ENCODE measurements at places on chromosomes 4 and X. TPM values are rescaled to one million over a fixed set of nuclear protein-coding genes. Genes with fewer than 3 reads are reported as not detected.

DNA sequence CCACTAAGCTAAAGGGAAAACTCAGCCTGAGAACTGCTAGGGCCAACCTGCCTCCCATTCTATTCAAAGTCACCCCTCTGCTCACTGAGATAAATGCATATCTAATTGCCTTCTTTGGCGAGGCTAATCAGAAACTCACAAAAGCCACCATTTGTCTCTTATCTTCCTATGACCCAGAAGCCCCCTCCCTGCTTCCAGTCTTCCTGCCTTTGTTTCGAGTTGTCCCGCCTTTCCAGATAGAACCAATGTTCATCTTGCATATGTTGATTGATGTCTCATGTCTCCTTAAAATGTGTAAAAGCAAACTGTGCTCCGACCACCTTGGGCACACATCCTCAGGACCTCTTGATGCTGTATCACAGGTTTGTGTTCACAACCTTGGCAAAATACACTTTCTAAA is 459.8 kb downstream of the FSTL5 start:
- no peak for DNase-seq

GRCh38 chr4:55608591-55608990 is 16.5 kb upstream of the PDCL2 start:
- DNase-seq = no peak

DNA sequence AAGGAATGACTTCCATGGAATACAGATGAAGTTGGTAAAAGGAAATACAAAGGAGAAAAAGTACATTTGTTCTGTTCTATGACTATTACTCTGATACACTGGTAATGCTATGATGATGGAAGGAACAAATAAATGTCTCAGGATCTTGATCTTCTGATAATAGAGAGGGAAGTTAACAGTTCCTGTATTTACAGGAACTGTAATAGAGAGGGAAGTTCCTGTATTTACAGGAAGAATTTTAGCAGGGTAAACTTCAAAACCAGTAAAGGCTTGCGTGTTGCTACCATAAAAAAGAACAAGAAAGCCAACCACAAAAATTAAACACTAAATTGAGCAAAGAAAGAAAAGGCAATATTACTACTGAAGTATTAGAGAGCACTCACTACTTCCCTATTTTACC is 91.7 kb upstream of the HPGD start:
- DNase-seq = no peak

GRCh38 chr4:62644372-62644771 is 1444.2 kb downstream of the ADGRL3 start:
- no peak for DNase-seq

GRCh38 chr4:42331914-42332368 is 65.3 kb upstream of the SHISA3 start:
- DNase-seq = no peak

DNA sequence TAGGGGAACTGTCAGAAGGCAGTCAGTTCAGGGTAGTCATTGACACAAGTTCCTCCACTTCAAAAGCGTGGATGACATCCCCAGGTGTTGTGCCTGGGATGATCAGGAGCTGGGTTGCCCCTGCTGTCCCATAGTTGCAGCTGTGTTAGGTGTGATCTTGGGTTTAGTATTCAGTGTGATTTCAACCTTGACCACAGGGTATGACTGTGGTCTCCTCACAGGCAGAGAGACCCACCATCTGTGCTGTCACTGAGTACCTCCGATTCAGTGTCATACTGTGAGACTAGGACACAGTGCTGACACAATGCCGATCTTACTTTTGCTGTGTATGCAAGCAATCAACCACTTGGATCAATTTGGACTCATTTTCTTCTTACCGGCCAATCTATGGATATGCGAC is 25.2 kb downstream of the FOXR2 start:
- DNase-seq = no peak

GRCh38 chrX:125709074-125709473 is 389.4 kb downstream of the TEX13C start:
- no peak for DNase-seq

- DNase-seq = no peak
Observed at GRCh38 chr4:145298885-145299284, 118.5 kb upstream of the OTUD4 start.

DNA sequence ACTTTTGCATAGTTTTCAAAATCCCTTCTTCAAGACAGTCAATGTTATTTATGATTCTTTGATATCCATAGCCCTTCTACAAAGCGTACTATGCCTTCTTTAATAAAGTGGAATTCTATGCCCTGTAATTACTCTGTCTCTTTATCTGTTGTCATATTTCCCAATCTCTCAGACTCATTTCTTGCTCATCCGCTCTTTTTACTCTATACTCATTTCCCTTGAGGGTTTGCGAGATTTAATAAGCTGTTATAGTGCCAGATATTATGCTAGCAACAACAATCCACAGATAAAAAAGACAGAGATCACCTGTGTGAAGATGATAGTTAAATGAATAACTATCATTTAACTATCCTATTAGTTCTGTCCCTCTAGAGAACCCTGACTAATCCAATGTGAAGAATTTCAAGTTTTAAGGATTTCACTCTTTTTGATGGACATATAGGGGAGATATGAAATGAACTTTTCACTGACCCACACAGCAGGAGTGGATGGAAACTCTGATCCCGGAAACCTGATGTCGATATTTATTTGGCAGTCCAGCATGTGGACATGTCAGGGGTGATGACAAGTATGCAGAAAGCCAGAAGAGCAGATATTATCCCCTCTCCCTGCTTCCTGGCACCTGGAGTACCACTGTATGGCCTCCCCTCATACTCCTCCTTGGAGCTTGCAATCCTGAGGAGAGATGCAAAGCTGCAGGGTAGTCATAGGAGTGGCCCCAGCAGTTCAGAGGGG is 49.7 kb downstream of the TMEM156 start:
- DNase-seq = no peak

DNA sequence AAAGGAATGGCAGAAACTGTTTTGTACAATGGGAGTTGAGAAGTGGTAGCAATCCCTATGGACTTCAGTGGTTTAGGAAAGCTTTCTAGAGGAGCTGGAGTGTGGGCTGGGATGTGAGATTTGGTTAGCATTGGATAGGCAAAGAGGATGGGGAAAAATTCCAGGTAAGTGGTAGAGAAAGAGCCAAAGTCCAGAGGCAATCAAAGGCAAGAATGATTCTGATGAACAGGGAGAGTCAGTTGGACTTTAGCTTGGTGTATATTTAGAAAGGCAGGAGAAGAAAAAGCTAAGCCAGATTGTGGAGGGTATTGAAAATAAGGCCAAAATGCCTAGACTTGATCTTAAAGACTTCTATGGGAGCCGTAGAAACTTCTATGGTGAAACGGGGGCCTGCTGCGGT is 3.7 kb upstream of the VSIG4 start:
- DNase-seq = no peak

DNA sequence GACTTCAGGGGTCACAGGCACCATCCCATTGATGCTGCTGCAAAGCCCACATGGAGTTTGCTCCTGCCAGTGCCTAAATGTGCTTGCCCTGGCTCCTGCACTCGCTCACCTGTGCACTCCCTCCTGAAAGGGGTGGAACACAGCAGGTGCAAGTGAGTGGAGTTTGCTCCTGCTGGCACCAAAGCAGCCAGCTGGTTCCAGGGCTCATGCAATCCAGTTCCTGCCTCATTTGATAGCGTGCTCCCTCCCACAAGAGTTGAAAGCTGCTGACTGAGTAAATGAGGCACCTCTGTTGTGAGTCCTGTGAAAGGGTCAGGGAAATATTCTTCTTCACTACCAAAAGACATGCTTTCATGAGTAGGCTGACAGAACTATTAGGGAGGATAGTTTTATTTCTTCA is 30.5 kb downstream of the CXCL8 start:
- no peak for DNase-seq

DNA sequence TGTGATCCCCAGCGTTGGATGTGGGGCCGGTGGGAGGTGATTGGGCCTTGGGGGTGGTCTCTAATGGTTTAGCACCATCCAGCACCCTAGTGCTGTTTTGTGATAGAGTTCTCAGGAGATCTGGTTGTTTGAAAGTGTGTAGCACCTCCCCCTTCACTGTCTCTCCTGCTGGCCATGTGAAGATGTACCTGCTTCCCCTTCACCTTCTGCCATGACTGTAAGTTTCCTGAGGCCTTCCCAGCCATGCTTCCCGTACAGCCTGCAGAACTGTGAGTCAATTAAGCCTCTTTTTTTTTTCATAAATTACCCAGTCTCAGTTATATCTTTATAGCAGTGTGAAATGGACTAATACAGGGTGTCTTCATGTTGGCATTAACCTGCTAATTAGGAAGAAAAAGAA is 19.3 kb upstream of the TBC1D14 start:
- DNase-seq = no peak

DNA sequence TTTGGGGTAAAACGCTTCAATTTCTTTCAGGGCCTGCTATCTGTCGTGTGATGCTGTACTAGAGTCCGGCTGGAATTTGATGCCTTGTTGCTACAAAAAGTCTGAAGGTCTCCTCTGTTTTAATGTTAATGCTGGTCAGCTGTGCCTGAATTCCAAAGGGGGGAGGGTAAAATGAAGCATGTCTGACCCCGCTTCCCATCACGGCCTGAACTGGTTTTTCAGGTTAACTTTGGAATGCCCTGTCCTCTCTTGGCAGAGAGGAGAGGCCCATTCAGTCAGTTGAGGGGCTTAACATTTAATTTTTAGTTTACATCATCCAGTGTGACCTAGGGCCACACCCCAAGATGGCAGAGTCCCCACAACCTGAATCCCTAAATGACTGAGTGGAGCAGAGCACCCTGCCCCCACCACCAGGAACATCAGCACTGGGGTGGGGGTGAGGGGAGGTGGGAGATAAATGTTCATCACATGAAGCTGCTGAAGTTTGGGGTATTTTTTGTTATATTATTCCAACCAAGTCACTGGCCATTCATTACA is 47.9 kb upstream of the GPR78 start:
- DNase-seq = no peak

DNA sequence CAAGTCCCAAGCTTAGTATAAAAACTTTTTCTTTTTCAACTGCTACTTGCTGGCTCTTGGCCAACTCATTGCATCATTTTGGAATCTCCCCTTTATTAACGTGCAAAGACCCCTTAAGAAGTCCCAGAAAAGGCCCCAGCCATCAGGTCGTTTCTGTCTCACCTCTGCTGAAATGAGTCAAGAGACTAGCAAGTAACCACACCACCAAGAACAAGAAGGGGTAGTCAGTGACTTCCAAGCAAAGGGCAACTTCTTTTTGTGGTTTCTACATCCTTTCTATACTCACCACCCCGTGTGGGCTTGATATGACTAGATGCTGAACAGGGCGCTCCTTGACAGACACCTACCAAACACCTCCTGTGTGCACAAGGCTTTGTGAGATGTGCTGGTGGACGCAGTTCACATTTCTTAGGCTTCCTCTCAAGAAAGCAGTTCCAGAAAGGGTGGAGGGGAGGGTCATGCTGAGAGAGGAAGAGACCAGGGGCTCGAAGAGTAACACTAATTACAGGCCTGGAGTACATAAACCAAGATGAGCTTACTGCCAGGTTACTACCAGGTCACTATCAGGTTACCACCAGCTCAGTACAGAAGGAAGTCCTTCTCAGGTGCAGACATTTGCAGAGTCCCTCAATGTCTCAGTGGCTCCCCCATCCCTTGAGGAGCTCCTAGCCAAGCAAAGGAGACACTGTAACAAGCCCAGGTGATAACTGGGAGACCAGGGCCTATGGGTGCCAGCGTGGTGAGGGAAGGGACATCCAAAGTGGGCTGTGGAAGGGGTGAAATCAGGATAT is 19.3 kb downstream of the JAKMIP1 start:
- DNase-seq = no peak

DNA sequence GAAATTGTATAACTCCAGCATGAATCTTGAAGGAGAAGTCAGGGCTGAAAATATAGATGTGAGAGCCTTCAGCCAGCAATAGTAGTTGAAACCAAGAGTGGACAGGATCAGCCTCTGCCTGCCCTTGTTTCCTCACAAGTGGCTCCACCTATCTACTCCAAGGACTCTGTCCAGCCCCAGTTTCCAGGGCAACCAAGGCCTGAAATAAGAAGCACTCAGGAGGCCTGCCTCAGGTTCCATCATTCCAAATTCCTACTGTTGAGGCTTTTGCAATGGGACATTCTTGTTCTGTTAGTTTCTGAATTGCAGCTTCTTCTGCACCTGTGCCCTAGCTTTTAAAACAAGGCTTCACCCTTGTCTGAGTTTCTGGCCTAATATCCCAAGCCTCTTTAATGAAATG is 41.6 kb downstream of the TRPC5OS start:
- DNase-seq = no peak

- DNase-seq = no peak
Observed at GRCh38 chr4:157700898-157701694, 471.7 kb downstream of the GASK1B start.

- DNase-seq = no peak
Observed at GRCh38 chr4:166092797-166093290, 219.8 kb downstream of the TLL1 start.

- no peak for DNase-seq
Observed at GRCh38 chr4:62130230-62130629, 930.1 kb downstream of the ADGRL3 start.

GRCh38 chr4:123405267-123405865 is 8.8 kb downstream of the SPRY1 start:
- no peak for DNase-seq

GRCh38 chrX:124212622-124213021 is 119.8 kb upstream of the TEX13D start:
- DNase-seq = no peak

DNA sequence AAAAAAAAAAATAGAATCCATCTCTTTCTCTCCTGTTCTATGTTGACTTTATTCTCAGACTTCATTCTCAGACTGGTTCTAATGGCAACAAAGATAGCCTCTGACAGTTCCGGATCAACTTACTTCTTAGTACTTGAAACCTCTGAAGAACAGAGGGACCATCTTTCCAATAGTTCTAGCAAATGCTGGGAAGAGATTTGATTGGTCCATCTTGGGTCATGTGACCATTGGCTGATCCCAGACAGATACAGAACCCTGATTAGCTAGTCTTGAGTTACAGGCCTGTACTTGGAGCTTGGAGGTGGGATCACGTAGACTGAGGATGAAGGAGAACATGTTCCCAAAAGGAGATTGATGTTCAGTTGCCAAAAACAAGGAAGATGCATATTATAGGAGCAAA is 66.9 kb upstream of the STIM2 start:
- no peak for DNase-seq

DNA sequence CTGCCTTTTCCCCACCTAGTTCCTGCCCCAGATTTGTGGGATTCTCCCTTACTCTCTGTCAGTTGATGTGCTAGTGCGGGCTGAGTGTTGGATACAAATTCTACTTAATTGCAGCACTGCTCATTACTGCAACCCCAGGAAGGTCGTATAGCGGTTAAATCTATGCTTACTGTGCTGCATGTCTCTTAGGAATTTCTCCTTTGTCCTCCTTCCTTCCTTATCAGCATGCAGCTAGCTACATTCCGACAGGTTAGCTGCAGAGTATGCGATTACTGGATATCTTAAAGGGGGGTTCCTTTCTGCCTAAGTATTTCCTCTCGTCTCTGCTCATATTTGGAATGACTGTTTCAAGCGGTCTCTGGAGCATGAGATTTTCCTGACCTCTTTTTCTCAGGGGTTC is 662.8 kb downstream of the TLL1 start:
- no peak for DNase-seq

BGN gene
- total RNA-seq = 210 TPM

FMR1NB gene
- total RNA-seq = not detected

RASGEF1B gene
- total RNA-seq = 5.8 TPM

POF1B gene
- total RNA-seq = not detected

PDHA2 gene
- not detected for total RNA-seq

CETN2 gene
- 42.1 TPM for total RNA-seq

TMSB15A gene
- total RNA-seq = 0.29 TPM

PRRG3 gene
- total RNA-seq = not detected

CDK16 gene
- total RNA-seq = 61.2 TPM

GPC4 gene
- total RNA-seq = 8.3 TPM

SASH3 gene
- total RNA-seq = not detected

TLR3 gene
- 8.0 TPM for total RNA-seq
